Chondrocyte (in vitro differentiated cells): ENCODE measurements at places on chromosomes 7 and 10.

GRCh38 chr10:75640803-75641202 lies 209.4 kb downstream of the LRMDA start:
- DNase-seq = no peak

DNA sequence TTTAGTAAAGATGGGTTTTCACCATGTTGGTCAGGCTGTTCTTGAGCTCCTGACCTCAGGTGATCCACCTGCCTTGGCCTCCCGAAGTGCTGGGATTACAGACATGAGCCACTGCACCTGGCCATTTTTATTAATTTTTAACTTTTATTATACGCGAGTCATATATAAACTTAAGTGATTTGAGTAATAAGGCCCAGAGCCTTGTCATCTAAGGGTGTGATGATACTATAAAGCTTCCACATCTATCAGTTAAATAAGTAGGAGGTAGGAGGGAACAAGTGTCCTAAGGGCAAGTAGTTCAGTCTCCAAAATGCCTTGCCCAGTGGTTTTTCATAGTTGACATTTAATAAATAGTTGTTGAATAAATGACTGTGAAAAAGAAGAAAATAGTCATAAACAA lies 13.3 kb upstream of the HILPDA start:
- DNase-seq = no peak

DNA sequence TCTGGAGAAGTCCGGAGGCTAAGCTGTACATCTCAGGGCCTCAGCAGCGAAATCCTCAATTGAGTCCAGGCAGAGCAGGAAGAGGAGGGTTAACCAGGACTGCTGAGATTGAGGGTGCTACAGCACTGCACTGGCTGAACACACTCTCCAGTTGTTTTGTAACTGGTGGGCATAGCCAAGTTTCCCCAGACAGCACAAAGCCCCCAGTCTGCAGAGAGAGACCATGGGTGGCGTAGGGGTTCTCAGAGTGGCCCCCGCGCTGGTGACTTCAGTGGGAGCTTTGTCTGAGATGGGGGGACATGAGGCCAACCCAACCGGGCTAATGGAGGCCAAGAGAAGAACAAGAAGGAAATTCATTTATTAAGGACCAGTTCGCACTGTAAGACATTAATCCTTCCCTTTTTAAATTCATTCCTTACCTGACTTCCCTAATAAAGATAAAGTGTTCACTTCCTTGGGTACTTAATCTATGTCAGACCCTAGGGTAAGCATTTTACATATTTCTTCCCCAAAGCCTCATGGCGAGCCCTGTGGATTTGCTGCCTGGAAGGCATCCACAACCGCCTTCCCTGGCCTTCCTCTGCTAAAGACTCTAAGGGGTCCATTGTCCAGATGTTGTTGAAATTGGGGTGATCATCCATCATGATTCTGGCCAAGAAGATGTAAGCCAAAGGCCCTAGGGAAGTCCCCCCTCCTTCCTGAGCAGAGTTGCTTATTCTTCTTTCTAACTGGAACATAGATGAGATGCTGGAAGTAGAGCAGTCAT lies 121.4 kb upstream of the CHST15 start:
- DNase-seq = no peak

GRCh38 chr10:117503244-117504205 lies 39.0 kb upstream of the EMX2 start:
- DNase-seq = no peak

- DNase-seq = no peak
These were observed 68.1 kb downstream of the MAD1L1 start for GRCh38 chr7:2164646-2165045.

- no peak for DNase-seq
These were observed 78.5 kb upstream of the FZD1 start for GRCh38 chr7:91185771-91186170.
